ENCODE measurements at places on chromosomes 5 and 9.

- DNase-seq = no peak
These were observed 123.9 kb upstream of the PUM3 start for GRCh38 chr9:2967766-2968165.

DNA sequence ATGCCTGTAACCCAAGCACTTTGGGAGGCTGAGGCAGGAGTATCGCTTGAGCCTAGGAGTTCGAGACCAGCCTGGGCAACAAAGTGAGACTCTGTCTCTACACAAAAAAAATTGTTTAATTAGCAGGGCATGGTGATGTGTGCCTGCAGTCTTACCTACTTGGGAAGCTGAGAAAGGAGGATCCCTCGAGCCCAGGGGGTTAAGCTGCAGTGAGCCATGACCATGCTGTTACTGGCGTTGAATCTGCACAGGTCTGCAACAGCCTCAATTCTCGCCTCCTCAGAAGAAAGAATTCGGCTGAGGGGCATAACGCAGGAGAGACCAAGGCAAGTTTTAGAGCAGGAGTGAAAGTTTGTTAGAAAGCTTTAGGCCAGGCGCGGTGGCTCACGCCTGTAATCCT, 18.0 kb downstream of the CCT5 start:
- DNase-seq = no peak

DNA sequence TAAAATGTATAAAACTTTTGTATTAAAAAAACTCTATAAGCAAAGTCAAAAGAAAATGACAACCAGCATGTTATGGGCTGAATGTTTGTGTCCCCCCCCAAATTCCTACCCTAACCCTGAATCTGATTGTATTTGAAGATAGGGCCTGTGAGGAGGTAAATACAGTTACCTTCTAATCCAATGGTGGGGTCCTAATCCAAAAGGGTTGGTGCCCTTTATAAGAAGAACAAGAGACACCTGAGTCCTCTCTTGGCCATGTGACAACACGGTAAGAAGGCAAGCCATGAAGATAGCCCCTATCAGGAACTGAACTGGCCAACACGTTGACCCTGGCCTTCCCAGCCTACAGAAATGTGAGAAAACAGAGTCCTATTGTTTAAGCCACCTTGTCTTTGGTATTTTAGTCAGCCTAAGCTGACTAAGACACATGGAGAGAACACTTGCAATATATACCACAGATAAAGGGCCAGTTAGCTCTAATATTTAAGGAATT, 49.7 kb upstream of the AKNA start:
- DNase-seq = no peak

DNA sequence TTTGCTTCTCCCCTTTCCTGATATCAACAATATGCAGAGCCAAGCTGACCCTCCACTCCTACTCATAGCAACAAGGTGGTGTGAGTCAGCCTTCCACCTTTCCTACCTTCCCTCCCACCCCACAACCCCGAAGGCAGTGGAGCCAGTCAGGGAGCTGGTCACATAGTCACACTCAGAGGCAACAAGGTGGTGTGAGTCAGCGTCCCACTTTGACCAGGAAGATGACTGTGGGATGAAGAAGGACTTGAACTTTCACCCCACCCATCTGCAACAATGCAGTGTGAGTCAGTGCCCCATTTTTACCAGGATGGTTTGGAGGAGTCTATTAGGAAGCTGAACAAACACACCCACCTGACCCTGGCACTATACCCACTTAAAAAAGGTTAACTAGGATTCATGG, 30.1 kb upstream of the ZNF782 start:
- DNase-seq = no peak

GRCh38 chr5:167861129-167861927, 430.1 kb upstream of the WWC1 start:
- DNase-seq = no peak

GRCh38 chr5:142685418-142686209, at the start of gene FGF1:
Gene FGF1, minus strand, starts transcription at chr5:142686090. Its CDS starts 71,963 bp downstream, at chr5:142614127.
- DNase-seq = no peak

GRCh38 chr5:13921578-13921977, 22.9 kb downstream of the DNAH5 start:
- DNase-seq = no peak

DNA sequence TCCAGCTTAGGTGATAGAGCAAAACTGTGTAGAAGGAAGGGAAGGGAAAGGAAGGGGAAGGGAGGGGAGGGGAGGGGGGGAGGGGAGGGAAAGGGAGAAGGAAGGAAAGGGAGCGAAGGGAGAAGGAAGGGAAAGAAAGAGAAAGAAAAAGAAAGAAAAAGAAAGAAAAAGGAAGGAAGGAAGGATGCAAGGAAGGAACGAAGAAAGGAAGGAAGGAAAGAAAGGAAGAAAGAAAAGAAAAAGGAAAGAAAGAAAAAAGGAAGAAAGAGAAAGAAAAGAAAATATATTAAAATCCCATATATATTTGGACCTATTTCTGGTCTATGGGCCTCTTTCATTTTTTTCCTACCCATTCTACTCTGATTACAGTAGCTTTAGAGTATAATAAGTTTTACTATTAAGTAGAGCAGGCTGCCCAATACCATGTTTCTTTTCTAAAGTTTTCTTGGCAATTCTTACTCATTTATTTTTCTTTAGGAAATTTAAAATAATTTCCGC, 229.1 kb downstream of the AUH start:
- DNase-seq = no peak

DNA sequence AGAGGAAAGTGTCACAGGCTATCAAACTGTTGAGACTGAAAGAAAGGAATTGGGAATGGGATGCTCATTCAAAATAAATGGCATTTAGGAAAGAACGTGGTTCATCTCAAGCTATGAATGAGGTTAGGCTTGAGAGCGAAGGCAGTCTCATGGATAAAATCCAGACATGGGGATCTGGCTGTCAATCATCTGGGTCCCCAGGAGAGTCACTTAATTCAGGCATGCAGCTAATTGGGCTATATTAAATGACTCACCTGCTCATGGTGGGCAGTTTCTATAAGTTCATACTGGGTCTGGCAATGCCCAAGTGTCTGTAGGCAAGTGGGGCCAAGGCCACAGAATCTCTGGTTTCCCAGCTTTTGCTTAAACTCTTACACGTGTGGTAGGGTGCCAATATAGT, 286.5 kb upstream of the SEMA6A start:
- no peak for DNase-seq

DNA sequence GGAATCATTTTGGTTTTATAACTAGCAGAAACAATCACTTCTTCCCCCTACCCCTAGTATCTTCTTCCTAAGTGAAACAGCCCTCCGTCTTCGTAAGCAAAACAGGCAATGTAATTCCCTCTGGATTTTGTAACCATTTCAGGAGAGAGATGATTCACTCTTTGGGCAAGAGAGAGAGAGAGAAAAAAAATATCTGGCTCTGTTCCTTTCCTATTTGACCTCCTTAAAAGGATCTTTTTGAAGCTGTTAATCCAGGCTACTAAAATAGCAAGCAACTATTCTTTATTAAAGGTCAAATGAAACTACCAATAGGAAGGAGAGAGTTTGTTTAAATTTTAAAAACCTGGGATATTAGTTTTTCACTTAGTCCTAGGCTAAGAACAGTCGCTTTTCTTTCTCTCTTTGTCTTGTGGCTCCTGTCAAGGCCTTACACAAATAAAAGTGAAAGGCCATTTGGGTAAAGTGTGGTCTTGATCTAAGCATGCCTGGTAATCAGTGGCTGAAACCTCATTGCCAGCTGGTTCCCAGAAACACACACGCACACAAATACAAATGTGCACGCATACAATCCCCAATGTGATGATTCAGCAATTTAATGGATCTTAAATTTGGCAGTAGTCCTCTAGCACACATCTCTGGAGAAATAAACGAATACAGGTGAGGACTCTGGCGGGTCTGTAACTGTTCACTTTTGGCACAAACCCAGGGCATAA, 70.2 kb downstream of the PRUNE2 start:
- DNase-seq = no peak

- no peak for DNase-seq
These were observed 188.2 kb downstream of the CRB2 start for GRCh38 chr9:123544007-123544827.

DNA sequence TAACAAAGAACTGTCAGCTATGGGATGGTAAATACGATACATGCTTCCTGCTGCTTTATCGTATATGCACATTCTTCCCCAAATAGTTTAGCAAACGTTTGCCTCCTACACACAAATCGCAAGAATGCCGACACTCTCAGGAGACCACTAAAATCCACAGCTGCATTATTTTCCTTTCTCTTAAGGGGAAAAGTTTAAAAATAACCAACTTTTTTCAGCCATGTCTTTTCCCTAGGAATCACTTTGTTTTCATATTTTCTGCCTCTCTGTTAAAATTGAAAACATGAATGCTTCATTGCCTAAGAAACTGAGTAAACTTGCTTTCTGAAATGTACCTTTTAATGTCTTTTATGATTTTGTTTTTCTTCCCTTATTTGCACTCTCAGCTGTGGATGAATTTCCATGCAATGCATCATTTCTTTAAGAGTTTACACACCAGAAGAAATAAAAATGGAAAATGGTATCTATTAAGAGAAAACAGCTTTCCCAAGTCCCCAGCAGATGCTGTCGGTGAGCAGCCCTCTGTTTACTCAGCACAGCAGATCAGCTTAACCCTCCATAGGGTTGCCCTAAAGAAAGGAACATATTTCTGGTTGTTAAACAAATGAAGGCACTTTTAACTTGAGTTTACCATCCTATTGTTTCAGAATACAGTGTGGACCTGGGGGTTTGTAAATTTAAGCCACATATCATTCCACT, 66.2 kb downstream of the IZUMO3 start:
- no peak for DNase-seq

GRCh38 chr9:73782166-73782565, 630.5 kb downstream of the ANXA1 start:
- no peak for DNase-seq

DNA sequence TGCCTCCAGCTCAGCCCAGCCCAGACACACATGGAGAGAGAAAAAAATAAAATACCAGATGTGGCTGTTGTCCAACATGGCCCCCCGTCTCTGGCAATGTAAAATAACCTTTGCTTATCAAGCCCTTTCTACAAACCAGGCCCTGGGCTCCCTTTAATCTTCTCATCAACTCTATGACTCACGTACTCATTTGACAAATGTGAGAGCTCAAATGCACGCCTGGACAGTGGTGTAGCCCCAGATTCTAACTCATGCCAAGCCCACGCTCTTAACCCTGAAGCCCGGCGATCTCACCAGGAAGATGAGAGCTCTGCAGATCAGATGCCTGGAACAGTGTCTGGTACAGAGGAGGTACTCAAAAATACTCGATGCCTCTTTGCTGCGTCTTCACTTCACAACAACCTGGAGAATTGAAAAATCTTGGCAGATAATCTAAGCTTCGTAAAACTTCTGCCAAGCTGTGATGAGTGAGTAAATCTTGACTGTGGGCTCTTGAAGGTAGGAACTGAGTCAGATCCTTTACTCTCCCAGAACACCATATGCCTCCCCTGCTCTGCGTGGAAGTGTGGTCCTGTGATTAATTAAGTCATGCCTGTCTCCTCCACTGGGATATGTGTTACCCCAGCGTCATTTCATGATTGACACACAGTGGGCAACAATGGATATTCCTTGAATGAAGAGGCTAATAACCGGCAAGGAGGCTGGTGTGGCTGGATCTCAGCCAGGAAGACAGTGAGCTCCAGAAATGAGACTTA, 102.0 kb upstream of the FSTL4 start:
- no peak for DNase-seq

- DNase-seq = no peak
These were observed 17.4 kb downstream of the MYMK start for GRCh38 chr9:133507246-133507965.

- no peak for DNase-seq
These were observed 237.0 kb downstream of the IRX2 start for GRCh38 chr5:2514484-2514883.

- no peak for DNase-seq
These were observed 2.2 kb upstream of the CEL start for GRCh38 chr9:133059623-133060022.

DNA sequence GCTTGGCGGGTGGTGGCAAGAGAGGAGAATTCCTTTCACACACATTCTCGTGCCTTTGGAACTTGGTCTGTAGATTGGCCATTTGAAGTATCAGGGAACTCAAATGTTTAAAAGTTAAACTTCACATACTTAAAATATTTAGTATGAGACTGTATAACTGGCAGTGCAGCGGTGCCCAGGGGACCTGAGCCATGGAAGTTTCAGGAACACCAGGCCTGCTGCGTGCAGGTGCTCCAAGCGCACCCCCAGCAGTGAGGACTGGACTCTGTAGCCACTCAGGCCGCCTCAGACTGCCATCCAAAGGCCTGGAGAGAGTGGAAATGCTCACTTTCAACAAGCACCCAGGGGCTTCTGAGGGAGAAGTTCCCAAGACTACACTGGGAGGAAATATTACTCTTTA, 273.5 kb upstream of the IRX2 start:
- DNase-seq = no peak

GRCh38 chr5:132820162-132820754, 7.2 kb downstream of the SOWAHA start:
- peak; percentile 75 for DNase-seq

DNA sequence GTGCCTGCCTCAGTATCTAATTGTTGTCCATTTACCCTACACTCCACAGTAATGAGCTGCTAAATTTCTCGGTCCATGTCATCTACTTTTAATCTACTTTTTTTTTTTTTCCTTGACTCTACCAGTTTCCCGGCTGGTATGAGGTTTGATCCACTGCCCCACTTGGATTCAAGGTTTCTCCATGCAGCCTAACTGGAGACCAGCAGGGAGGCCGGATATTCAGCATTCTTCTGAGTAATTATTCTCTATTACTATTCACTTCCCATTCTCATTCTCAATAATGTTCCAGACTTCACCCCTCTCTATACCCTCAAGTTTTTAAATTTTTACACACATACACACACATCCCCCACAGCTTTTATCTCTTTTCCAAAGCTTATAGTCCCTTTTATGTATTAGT, 51.0 kb upstream of the SUSD1 start:
- no peak for DNase-seq

DNA sequence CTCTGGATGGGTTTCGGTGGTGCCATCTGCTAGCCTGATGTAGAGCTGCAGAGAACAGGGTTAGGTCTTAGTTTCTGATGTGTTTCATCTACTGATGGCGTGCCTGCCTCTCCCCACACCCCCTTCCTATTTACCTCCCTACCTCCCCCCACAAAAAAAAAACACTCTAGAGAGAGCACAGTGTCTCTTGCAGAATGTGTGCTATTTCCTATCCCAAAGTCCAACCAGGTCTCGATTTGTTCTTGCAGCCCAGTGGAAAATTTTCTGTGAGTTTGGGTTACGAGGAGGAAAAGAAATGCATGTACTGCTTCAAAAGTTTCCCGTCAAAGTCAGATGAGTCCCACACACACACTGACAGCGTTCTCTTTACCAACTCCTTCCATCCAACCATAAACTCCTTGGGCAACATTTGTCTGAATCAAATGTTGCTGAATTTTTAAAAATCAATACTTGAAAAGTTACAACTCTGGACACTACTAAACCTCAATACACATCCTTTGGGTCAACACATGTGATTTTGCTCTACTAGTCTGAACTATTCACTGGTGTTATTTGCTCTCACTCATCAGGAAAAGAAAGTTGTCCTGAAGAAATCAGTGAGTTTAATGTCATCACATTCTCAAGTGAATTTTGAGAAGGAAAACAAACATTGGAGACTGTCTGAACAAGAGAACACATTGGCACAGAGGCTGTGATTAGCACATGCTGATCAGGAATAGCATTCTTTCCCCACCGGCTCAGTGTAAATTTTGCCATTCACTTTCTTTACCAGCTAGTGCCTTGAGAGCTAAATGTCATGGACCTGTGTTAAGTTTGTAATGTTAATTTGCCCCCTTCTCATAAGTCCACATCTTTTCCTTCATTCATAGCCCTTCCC, 84.1 kb downstream of the MAMDC2 start:
- no peak for DNase-seq

GRCh38 chr9:85114799-85115198, 445.3 kb downstream of the NTRK2 start:
- no peak for DNase-seq
